ENCODE measurements at places on chromosomes 11 and 22.

DNA sequence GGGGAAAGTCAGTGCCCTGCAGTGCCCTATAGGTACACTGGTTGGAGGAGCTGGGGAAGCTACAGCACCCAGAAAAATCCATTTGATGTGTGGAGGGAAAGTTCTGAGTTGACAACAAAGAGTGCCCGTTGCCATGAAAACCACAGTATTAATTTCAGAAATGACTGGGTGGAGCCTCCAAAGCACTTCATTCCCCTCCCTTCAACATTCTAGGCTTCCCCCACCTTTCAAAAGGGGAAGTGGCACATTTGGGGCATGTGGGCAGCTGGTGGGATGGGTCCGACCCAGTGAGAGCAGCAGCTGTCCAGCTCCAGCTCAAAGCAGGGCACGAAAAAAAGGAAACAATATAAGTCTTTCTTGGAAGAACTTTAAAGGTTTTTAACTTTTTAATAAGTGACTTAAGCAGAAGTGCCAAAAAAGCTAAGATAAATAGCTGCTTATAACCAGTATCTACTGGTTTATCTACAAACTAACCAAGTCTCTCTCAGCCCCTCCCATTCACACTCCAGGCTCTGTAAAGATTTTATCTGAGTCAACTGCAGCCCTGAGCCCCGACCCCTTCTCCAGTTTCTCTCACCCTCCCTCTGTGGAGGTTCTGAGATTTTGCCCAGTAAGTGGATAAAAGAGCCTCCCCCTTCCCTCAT is 9.0 kb upstream of the AHNAK start:
- DNase-seq = no peak

DNA sequence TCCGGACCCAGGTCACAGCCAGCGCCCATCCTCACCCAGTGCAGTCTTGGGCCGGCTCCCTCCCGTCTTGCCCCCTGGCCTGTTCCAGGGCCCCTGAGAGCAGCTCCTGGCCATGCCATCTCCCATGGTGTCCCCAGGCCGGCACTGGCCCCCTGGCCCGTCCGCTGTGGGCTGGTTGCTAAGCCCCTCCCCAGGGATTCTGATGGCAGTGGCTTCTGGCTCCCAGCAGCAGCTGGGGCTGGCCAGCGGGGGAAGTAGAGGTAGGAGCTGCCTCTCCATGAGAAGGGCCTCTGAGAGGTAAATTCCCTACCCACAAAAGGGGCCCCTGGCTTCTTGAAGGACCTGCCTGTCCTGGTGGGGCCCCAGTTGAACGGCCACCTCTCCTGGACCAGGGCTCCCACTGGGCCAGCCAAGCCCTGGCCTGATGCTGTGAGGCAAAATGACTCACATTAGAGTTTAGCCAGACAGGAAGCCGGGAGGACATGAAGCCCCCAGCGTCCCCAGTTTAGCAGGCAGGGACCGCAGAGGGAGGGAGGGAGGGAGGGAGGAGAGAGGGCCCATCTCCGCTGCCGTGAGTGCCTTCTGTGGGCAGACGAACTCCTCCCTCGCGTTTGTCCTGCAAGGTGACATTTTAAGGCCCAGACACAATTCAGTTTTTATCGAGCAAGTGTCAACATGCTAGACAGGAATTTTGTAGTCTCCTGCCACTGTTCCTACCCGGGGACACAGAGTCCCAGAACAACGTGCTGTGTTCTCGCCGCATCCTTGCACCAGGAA is 32.9 kb upstream of the GAL start:
- no peak for DNase-seq

DNA sequence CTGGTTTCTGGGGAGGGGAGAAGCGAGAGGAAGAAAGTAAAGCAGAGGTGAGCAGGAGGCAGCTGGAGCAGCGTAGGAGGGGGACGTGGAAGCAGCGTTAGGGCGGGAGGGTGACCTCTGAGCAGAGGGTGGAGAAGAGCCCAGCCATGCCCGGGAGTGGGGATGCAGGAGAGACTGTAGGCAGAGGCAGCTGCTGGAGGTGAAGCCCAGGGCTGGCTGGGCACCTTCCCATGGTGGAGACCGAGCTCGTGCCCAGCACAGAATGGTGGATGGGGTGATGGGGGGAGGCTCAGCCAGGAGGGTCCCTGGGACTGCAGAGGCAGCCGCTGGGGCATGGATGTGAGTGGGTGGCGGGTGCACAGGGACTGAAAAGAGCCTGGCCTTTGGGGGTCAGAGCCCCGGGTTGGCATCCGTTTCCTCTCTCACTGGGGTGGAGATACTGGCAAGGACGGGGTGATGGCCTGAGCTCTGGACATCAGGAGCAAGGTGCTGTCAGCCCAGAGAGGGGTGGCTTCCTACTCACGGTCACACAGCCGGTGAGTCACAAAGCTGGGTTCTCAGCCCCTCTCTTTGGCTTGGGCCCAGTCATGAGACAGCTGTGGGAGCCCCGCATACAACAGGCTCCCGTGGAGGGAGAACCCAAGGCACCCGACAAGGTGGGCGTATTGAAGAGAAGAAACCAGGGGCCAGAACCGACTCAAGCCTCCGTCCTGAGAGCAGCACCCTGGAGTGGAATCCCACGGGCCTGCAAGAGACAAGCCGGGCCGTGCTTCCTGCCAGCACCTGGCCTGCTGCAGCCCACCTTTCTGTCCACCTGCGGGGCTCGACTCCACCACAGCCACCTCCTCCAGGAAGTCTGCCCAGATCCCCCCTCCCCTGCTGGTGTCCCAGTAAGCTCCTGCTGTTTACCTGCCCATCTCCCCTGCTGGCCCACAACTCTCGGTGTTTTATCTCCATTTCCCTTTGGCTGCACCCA is 45.8 kb upstream of the FGF3 start:
- DNase-seq = no peak

- no peak for DNase-seq
These were observed 119.6 kb downstream of the DYNC2H1 start for GRCh38 chr11:103228807-103229206.

DNA sequence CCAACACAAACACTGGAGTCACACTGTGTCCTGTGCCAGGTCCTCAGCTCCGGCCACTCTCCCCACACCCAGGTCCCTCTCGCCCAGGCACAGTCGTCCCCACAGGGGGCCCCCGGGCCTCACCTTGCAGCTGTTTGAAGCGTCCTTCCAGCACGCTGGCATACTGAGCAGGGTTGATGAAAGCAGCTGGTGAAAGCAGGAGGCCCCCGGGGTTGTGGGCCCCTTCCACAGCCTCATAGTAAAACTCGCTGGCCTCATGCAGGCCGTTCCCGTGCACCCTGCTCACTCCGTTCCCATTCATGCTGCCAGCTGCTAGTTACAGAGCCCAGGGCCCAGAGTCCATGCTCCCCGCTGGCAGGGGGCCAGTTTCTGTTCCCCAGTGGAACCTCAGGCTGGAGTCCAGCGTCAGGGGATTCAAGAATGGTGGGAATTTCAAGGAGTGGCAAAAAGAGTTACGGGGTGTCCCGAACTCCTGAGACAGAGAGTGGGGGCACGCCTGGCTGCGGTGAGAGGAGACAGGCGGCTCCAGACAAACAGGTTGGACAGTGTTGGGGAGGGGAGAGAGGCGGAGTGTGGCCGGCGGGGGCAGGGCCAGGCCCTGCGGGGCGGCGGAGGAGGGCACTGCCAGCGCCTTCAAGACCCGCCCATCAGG is 10.6 kb downstream of the SPTBN2 start:
- no peak for DNase-seq

GRCh38 chr11:128928400-128928799 is 14.3 kb downstream of the TP53AIP1 start:
- no peak for DNase-seq

DNA sequence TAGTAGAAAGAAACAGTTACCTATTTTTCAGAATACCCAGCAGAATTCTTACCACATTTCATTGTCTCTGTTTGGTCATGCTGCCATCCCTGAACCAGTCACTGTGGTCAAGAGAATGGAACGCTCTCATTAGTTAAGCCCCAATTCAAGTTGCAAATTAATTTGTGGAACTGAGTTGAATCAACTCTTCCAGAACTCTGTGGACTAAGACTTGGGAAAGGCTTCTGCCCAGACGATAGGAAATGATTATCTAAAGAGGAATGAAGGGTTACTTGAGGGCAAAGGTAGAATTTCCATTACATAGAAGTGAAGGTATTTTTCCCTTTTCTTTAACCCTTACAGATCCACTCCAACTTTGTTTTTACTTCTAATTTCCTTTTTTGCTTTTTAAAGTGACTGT is 286.4 kb downstream of the DYNC2H1 start:
- no peak for DNase-seq

DNA sequence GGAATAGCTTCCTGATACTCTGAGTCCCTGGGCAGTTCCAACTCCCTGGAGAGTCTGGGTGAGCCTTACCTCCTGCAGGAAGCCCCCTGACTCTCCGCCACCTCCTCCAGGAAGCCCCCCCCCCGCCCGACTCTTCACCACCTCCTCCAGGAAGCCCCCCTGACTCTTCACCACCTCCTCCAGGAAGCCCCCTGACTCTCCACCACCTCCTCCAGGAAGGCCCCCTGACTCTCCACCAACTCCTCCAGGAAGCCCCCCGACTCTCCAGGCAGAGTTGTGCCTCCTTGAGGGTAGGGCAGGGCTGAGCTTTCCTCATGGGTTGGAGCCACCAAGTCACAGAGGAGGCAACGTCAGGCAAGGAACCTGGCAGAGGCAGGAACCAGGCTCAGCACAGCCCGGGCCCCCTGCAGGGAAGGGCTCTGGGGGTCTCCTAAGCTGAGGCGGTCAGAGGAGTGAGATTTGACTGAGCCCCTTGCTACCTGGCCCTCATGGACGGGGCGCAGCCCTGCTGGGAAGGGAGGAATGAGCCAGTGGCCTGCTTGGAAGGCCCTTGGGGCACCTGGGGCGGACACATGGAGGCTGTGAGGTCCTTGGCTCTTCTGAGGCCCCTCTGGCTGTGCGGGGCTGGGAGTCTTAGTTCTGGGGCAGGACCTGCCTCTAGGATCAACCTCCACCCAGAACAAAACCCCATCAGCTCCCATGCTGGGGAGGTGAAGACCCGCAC is 18.1 kb downstream of the MRGPRG start:
- DNase-seq = no peak

Data from smooth muscle cell of the brain vasculature (primary cell).